ENCODE measurements at places on chromosomes 1 and 21.
A peak's percentile ranks its signal among the peaks of the same experiment; 100 is the strongest.

DNA sequence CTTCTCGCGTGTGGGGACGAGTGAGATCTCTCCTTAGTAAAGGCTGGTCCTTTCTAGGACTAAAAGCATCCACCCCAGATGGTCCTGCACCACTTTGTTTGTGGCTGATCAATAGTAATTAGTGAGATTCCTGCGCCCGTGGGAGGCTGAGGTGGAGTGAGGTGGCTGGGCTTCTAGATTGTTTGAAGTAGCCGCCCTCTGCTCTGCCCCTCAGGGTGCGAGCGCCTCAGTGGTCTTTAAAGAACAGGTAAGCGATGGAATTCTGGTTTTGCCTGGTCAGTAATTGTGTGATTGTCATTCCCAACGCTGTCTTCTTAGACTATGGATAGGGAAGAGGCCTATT, 20.7 kb downstream of the PEX14 start:
- no peak for DNase-seq

DNA sequence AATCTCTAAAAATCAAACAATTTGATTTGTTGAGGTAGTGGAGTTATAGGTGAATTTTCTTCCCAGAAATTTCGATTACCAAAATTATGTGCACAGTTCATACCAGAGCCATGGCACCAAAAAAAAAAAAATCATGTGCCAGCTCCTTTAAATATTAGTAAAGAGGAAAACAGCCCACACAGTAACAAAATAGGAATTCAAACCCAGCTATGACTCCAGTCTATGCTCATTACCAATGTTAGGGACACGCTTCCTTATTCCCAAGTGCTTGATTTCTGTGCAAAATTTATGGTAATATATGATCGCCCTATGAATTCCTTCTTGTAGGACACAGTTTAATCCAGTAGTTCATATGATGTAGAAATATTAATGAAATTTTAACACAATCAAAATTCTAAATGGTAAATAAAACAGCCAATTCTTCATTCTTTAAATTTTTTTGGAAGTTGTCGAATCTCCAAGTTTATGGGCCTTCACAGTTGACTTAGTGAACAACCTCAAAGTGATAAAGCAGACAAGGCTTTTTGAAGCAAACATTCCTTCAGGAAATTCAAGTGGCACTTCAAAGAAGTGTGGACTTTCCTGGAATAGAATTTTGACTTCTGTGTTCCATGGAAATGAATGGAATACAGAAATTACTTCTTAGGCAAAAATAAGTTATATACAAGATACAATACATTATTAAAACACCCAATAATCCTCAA, 1.9 kb downstream of the TOR1AIP2 start:
- DNase-seq: no peak

DNA sequence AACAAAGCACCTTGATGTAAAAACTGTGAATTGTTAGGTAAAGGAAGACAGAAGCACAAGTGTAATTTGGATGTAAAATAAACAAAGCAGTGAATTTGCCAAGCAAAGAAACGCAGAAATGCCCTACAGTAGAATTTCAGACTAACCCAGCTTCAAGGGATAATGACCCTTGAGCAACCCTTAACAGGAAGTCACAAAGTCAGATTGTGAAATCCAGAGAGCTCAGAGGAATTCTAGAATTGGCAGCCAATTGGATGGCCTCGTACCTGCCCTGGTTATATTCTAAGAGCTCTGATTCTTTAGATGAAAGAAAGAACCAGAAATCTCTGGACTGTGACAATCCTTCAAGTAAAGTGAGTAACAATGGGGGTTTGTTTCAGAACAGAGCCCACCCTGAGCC, 152.7 kb upstream of the CHRM3 start:
- DNase-seq: no peak

GRCh38 chr21:43270800-43271301, 102.0 kb downstream of the CRYAA start:
- no peak for DNase-seq

DNA sequence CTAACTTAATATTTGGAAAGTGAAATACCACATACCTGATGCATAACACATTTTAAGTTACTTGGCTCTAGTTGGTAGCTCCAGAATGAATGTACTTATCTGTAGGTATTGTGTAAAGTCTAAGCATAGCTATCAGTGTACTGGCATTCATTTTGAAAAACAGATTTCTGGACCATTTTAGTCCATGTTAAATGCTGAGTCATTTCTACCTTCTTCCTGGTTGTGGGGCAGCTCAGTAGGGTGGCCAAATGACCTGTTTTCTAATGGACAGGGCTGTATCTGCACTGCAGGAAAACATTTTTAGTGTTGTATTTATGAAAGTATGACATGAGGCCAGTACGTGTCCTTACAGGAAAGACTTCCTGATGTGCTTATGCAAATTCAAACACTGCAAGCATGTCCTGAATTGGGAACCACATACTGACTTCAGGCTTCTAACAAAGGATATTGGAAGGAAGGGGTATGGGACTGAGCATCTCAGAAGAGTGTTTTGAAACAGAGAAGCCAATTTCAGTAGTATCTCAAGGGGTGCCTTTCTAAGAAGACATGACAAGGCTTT, 300.3 kb upstream of the B3GALT2 start:
- no peak for DNase-seq

GRCh38 chr1:175132436-175132835, 60.1 kb downstream of the KIAA0040 start:
- DNase-seq: no peak

DNA sequence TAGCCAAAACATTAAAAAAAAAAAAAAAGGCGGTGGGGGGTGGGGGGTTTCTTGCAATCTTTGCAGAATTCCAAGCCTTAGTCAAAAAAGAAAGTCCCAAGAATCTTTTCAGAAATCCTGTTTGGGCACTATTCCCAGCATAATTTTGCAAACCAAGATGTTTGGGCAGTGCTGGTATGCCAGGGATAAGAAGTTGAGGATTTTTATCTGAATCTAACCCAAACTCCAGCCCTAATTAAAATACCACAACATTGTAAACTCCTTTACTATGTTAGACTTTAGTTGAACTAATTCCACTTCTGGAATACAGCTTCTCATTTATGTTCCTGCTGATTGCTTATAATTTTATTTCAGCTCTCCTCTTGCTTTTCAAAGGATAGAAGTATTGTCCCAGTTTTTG, 504.1 kb upstream of the ADGRL2 start:
- DNase-seq: no peak

GRCh38 chr1:94753171-94753972, 66.8 kb upstream of the SLC44A3 start:
- no peak for DNase-seq

DNA sequence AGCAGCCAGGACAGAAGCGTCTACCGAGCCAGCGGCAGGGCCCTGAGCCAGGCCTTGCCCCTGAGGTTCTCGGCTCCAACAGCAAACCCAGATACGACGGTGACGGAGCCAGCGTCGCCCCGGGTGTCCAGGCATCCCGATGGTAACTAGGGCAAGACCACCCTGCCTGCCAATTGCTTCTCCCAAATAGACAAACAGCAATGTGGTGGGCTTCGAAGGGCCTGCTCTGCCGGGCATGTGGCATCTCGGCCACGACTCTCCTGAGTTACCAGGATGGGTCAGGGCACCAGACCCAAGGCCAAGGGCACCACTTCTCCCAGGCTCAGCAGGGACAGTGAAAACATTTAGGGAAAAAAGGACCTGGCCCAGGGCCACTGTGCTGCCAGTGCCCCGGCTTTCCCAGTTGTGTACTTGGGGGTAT, 3.2 kb upstream of the ACTRT2 start:
- DNase-seq: no peak

DNA sequence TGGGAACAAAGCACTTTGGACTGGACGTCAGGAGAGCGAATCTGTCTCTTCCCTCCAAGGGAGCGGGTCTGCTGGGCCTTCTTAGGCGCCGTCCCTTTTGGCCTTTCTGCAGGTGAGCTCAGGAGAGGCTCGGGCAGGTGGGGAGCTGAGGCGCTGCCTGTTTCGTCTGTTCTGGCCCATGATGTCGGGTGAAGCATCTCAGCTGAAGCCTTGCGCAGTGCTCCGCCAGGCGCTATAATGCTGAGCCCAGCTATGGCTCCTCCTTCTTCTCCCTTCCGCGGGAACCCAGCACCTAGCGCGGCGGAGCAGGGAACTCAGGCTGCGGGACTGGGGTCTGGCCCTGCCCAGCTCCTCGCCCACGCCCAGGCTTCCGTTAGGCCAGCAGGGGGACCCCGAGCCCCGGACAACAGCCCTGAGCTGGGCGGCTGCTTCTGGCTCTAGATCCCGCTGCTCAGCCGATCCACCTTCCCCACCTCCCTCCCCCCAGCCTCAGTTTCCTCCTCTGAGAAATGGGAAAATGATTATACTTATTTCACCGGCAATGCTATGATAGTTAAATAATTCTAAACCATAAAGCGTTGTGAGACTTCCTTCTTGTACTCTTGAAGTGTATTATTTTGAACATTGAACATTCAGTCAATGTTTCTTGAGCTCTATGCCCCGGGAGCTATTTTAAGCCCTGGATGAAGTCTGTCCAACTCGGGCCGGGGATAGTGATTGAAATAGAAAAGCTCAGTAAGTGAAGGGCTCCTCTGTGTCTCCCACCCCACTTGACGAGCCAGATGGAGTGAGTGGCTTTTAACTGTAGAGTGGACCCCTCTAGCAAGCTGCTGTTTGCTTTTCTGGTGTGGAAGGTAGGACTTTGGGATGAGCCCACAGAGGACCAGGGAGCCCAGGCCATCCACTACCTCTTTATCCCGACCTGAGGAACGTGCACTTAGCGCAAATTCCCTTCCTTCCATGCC, 9.6 kb upstream of the ADORA1 start:
- DNase-seq: peak; percentile 83

- DNase-seq: no peak
Observed at GRCh38 chr1:236762410-236762809, 32.7 kb upstream of the MTR start.

DNA sequence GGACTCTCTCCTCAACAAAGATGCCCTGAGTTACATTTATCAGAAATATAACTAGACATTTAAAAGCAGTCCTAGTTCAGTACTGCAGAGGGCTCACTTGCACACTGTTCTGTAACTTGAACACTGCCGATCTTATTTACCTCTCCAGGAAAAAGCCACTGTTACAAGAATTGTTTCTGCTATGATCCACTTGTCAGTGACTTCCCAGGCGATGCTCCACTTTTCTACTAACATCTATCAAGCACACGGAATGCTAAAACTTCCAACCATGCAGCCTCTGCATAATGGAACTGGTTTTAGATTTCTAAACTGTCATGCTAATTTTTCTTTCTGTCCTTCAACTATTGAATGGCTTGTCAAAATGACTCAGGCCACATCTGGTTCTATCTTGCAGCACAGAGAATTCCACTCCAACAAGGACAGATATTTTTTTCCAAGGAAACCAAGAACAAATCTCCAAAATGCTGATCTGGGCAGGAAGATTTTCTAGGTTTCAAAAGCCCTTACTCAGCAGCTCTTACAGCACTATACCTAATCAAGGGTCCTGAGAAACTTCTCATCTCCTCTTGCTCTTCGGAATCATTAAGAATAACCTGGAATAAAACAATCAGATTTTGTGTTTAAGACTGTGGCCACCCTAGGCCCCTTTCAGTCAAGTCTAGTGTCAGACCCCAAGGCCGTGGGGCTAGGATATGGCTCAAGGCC, 9.9 kb downstream of the SEC16B start:
- peak; percentile 34 for DNase-seq

DNA sequence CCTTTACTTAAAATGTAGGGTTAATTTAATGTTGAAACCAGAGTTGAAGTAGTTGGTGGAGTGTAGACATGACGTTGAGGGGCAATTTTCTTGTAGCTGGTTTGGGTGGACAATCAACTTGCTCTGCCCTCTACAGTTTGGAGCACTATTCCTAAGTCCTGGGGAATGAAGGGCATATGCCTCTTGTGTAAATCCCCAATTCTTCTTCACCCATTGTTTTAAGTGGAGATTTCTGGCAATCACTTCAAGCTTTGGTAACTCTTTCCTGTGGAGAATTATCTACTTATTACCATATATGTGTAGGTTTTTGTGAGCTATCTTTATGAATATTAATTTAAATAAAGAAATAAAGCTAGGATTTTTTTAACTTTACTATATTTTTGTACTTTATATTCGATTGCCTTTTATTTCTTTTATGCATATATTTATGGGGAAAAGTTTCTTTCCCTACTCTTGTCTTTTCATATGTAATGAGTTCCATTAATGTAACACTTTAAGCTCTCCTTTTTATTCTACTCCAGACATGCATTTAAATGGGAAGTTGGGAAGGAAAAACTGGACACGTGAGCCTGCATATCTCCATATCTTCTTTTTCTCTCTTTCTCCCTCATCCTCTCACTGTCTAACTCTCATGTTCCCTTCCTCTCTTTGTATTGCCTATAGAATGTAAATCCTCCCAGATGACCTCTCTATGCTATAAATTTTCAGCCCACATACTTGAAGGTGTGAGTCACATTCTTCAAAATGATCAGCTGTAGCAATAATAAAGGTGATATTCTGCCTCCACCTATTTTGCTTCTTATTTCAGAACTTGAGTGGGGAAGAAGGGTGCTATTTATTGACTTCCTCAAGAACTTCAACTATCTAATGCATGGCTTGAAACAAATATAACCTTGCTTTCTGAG, 276.7 kb downstream of the PTPRC start:
- DNase-seq: no peak

- no peak for DNase-seq
Observed at GRCh38 chr1:18312961-18313360, 167.8 kb upstream of the KLHDC7A start.

- DNase-seq: peak; percentile 69
Observed at GRCh38 chr1:205810448-205811157, 2.4 kb downstream of the SLC41A1 start.

DNA sequence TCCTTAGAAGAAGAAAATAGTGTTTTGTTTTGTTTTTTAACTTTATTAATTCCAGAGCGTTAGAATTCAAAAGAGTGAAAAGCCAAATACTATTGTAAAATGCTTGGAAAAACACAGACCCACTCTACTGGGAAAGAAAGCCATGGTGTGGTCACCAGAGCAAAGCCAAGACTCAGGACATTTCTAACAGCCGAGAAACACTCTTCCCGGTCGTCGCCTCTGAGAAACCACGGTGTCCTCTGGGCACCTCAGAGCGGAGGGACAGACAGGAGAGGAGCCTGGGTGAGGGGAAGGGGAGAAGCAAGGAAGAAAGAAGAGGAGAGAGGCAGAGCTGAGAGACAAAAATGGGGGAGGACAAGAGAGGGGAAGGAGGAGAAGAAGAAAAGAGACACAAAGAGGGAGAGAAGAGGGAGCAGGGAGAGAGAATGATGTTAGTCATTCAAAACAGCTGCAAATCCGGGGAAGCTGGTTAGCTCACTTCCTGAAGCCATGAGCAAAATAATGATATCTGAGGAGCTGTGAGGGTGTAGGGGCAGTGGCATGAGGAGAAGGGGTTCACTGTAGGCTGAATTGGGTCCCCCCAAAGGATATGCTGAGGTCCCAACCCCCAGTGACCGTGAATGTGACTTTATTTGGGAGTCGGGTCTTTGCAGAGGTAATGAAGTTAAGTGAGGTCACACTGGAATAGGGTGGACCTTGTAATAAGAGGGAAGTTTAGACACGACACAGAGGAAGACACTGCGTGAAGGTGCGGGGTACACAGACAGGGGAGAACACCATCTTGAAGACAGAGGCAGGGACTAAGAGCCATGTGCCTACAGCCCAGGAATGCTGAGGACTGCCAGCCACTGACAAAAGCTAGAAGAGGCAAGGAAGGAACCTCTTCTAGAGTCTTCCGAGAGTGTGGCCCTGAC, 58.2 kb upstream of the DMRTB1 start:
- no peak for DNase-seq

Measured in cerebellar cortex (tissue), 1 donor.